ENCODE measurements at places on chromosomes 5 and 9.

GRCh38 chr5:107324071-107324470 is 346.7 kb downstream of the EFNA5 start:
- DNase-seq, result no peak

GRCh38 chr9:37952731-37953130 is 48.8 kb upstream of the SLC25A51 start:
- DNase-seq, result no peak

DNA sequence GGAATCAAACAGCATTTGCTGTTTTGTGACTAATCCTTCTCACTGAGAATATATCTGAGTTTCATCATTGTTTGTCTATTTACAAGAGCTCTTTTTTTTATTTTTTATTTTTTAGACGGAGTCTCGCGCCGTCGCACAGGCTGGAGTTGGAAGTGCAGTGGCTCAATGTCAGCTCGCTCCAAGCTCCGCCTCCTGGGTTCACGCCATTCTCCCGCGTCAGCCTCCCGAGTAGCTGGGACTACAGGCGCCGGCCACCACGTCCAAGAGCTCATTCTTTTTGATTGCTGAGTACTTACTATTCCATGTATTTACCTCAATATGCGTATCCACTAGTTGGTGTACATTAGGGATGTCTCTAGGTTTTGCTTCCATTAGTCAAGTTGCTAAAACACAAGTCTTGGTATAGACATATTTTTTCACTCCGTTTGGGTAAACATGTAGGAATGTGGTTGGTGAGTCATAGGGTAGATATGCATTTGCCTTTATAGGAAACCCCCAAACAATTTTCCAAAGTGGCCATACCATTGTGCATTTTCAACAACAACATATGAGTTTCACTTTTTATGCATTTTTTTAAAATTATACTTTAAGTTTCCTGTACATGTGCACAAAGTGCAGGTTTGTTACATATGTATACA is 1005.0 kb upstream of the CDH10 start:
- no peak for DNase-seq

DNA sequence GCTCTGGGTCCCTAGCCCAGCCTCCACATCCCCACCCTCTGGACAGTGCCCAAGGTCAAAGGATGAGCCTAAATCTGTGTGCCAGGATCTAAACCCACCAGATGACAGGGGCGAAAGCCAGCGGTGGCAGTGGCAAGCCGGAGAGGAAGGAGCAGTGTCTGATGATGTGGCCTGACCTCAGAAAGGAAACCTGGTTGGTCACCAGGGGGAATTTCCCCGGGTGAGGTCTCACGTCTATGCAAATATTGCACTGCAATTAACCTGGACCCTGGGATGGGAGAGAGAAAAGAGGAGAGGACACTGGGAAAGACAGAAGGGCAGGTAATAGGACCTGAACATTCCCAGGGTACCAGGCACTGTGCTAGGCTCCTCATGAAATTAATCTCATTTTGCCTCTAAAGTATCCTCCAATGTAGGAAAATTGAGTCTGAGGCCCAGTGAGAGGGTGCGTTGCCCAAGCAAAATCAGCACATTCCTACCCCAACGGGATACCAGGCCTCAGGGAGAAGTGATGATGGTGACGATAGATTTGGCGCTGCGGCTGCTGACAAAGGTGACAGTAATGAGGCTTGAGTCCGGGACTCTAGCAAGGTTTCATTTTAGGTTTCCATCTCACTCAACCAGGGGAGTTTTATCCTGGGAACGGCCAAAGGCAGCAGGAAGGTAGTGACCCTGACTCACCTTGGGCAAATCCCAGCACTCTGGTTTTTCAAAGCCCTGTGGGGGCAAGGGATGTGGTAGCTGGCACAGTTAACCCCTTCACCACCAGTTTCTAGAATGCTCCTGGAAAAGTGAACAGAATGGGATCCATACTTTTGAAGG is 13.4 kb upstream of the TNIP1 start:
- DNase-seq, result no peak

- no peak for DNase-seq
Measured at GRCh38 chr5:150655221-150655620, 5.8 kb upstream of the MYOZ3 start.

DNA sequence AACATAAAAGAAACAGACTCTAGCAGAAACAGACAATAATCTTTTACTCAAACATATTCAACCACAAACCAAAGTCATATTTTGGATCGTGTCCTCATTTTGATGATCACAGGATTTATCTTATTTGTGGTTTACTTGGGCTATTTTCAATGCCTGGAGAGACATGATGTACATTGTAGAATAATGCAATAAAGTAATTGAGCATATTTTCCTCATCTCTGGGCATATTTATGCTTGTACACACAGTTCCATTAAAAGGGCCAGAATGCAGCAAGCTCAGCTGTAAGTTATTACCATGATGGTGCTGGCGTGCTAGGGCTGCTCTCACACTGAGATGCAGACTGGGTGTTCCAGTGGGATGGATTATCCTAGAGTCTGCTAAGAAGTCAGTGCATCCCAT is 456.7 kb downstream of the TLE4 start:
- DNase-seq, result no peak

DNA sequence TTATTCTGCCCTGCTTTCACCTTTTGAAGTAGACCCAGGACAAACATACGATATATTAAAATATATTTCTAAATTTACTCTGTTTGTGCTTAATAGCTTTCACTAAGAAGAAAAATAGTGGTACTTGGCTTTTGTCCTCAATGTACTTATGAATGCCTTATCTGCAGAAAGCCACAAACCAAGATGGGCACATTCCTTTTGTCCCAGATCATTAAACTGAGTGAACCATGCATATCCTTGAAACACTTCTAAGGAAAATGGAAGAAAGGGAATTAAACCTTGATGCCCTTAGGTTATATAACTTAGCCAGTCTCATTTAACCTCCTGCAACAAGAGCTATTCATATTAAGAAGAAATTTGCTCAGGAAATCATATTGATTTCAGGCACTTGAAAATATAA is 553.8 kb upstream of the CDH9 start:
- DNase-seq, result no peak

- DNase-seq, result no peak
Measured at GRCh38 chr9:82560457-82560904, 502.5 kb downstream of the RASEF start.

DNA sequence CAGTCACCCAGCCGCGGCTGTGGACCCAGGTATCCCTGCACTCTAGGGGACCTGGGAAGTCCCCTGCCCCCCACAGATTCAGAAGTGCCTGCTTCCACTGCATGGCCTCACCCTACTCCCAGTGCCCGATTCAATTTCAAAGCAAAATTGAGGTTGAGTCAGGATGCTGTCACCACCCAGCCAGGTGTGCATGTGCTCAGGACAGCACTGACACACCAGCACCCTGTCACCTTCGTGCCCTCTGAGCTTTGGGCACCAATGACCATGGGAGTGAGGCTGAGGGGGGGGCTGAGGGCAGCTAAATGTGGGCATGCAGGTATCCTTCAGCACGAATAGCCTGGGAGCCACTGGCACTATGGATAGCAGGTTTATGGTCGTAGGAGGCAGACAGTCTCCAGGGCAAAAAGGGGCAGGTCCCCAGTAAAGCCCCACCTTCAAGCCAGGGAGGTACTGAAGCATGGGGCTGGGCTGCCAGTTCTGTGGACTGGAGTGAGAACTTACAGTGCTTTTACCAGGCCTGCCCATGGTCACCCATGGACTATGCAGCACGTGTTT is 1151.6 kb upstream of the CDH6 start:
- DNase-seq, result no peak

DNA sequence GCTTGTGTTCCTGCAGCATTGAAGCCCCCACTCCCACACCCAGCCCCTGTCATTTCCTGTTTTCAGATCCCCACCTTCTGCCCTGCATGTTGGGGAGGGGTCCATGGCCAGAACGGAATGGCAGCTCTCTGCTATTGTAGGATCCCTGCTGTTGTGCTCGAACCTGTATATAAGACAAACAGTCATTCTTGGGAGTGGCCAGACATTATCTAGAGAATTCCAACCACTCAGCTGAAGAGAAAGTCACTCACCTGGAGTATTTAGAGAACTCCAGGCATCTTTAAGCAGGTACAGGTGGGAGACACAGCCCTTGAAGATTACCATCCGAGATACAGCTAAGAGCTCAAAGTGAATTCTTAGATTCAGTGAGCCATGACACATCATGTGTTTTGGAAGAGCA is 96.1 kb downstream of the C9orf152 start:
- DNase-seq, result no peak

- DNase-seq, result no peak
Measured at GRCh38 chr9:22158271-22158670, 149.2 kb upstream of the CDKN2B start.

- DNase-seq, result no peak
Measured at GRCh38 chr5:134430001-134430569, 18.4 kb upstream of the CDKN2AIPNL start.

GRCh38 chr9:135262248-135262647 is 174.8 kb downstream of the OLFM1 start:
- no peak for DNase-seq

DNA sequence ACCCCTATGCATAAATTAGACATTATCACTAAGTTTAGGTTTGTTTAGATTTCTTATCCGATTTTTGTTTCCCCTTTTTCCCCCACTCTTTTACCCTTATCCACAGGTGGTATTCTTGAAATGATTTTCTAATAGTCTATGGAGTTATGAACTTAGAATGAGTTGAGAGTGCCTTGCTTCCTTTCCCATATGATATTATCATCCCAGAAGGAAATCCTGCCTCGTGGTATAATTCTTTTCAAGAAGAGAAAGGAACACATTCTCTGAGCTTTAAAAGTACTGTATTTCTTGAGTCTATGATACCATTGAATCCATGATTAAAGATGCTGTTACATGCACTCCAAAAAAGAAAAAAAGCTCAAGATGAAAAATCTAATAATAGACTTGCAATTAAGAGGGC is 76.9 kb upstream of the ADAMTSL1 start:
- DNase-seq, result no peak

GRCh38 chr9:110579034-110579861 is at the start of gene SVEP1:
Gene SVEP1, minus strand, starts transcription at chr9:110579741. Its CDS starts 198 bp downstream, at chr9:110579543.
- DNase-seq, result peak; percentile 35

DNA sequence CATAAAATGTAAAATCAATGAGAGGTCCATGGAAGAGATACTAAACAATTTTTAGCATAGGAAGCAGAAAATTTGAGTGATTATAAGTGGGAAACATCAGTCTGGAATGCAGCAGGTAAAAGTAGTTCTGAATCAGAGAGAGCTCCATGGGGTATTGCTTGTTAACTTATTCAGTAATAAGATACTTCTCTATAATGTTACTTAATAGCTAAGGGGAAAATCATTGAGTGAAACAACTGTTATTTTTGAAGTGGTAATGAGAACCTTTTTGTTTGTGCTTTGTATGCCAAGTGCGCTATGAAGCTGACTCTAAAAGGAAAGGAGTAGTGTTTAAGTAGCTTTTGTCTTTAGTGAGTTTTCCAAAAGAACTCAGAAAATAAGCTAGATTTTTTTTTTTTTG is 95.2 kb downstream of the ERBIN start:
- no peak for DNase-seq

- no peak for DNase-seq
Measured at GRCh38 chr5:9230355-9230754, 315.5 kb downstream of the SEMA5A start.

DNA sequence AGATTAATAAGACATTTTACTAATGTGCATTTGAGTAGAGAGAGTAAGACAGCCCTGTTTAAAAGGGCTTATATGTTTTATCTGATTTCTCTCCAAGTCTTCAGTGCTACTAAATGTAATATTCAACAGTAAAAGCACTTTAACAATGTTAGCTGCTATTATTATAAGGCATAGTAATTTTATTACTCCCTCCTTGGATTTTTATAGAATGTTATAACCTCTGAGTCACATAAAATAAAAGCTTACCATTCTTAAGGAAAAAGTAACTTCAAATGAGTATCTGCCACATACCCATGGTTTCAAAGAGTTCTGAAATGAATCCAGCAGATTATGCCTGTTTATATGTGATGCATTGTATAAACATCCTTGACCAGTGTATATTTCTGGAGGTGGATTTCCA is 19.0 kb downstream of the SPDL1 start:
- no peak for DNase-seq

DNA sequence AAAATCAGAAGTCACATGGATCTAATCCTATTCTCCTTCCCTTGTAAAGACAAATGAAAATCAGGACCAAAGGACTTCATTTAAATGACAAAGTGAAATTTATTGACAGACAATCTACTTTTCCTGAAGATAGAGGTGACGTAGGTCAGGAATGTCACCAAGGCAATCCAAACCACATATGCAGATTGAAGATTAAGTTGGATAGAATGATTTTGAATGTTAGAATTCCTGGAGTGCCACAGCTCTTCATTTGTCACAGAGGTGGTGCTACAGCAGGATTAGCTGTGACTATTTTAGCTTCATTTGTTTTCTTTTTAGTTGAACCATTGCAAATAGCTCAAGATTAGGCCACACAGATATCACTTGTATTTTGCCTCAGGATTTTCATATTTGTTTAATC is 736.0 kb upstream of the ARRDC3 start:
- no peak for DNase-seq

- peak; percentile 67 for DNase-seq
Measured at GRCh38 chr5:111092062-111092853, at the start of gene WDR36. Gene WDR36, plus strand, starts transcription at chr5:111092348. Its CDS starts 109 bp downstream, at chr5:111092457.

- DNase-seq, result no peak
Measured at GRCh38 chr9:126752881-126753670, 51.8 kb upstream of the ZBTB43 start.

DNA sequence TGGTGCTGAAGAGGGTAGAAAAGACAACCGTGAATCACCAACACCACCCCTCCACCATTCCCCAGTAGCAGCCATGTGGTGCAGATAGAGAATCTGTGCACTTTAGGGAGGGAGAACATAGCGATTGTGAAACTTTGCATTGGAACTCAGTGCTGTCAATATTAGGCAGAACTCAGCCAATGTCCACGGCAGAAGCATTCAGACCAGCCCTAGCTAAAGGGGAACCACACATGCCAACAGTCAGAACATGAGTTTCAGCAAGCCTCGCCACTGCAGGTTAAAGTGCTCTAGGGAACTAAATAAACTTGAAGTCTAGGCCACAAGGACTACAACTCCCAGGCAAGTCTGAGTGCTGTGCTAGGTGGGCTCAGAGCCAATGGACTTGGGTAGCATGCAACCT is 38.5 kb upstream of the DEPDC1B start:
- DNase-seq, result no peak

- DNase-seq, result no peak
Measured at GRCh38 chr5:178411083-178411482, 178.5 kb upstream of the PHYKPL start.

DNA sequence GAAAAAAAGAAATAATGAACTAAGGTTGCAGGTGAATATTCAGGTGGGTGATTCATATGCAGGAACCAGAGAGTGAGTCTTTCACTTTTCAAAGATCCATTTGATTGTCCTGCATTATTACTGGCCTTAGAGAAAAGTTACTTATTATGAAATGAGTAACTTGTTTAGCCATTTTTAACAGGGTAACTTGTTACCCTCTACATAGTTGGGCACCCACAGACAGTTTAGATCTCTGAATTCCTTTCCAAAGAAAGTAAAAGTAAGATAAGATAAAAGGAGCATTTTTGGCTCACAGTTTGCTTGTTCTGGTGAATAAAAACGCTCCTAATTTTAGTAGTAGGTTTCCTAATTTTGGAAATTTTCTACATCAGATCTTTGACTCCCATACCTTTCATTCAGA is 54.1 kb upstream of the DAB2 start:
- DNase-seq, result no peak

Measured in nucleus accumbens (tissue), 56 donors.